ENCODE measurements at places on chromosomes 6 and 20.

- H3K4me1 ChIP-seq, result peaks cover 38% of the 10 kb centered on the region
- H3K27me3 ChIP-seq, result no peaks in the 10 kb centered on the region
- H3K36me3 ChIP-seq, result no peaks in the 10 kb centered on the region
- no peak for DNase-seq
- H3K4me3 ChIP-seq, result peak overlapping the region; percentile 79
Observed at GRCh38 chr6:73585566-73586415, 65.0 kb upstream of the EEF1A1 start.

DNA sequence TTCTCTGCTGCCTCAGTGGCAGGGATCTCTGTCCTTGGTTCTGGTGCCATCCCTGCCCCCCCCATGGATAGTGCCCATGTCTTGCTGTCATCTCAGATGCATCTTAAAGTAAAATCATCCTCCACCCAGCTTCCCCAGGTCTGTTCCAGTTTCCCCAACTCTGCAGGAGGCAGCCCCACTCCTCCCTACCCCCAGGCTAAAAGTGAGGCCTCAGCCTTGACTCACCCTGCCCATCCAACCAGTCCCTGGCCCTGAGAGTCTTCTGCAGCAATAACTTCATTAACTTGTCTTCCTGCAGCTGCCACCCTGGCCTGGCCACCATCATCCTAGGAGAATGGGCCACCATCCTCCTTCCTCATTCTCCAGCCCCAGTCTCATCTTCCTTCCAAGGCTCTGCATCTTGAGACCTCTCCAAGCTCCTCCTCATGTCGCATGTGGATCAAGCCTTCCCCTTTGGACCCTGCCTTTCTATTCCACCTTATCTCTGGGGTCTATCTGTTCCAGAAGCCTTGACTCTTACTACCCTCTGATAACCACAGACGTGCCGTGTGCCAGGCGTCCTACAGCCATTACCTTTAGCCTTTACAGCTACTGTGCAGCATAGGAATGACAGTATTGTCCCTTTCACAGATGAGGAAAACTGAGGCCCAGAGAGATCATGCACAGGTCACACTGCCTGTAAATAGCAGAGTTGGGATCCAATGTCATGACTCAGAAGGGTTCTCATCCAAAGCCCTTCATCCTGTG is 2.0 kb upstream of the PNPLA1 start:
- peaks cover 9% of the 10 kb centered on the region for H3K27me3 ChIP-seq
- no peaks in the 10 kb centered on the region for H3K4me1 ChIP-seq
- no peak overlapping the region for H3K27ac ChIP-seq

GRCh38 chr6:28615616-28615954 is 89.9 kb downstream of the GPX5 start:
- no peak overlapping the region for H3K27ac ChIP-seq
- H3K4me3 ChIP-seq, result no peak overlapping the region
- H3K4me1 ChIP-seq, result no peaks in the 10 kb centered on the region
- no peaks in the 10 kb centered on the region for H3K36me3 ChIP-seq
- no peak for DNase-seq

DNA sequence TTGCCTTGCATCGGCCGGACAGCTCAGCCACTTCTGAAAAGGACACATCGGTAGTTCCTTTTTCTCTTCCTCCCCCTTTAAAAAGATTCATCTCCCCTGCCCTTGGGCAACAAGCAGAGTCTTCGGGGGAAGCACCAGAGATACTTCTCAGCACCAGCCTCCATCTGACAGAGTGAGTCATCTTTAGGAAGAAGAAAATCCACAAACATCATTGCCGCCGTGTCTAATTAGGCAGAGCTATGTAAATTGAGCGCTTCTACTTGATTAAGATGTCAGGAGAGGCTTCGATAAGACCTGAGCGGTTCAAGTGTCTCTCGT is 186.4 kb downstream of the TAF4 start:
- no peak for DNase-seq
- no peak overlapping the region for H3K4me3 ChIP-seq
- no peak overlapping the region for H3K27ac ChIP-seq
- no peaks in the 10 kb centered on the region for H3K27me3 ChIP-seq
- no peaks in the 10 kb centered on the region for H3K36me3 ChIP-seq

- H3K4me1 ChIP-seq, result peaks cover 54% of the 10 kb centered on the region
- no peak for DNase-seq
- H3K27me3 ChIP-seq, result no peaks in the 10 kb centered on the region
- H3K27ac ChIP-seq, result peak overlapping the region; percentile 79
- H3K4me3 ChIP-seq, result peak overlapping the region; percentile 11
Observed at GRCh38 chr6:145865175-145865574, 50.6 kb upstream of the FBXO30 start.

- no peaks in the 10 kb centered on the region for H3K27me3 ChIP-seq
- H3K36me3 ChIP-seq, result no peaks in the 10 kb centered on the region
- no peak for DNase-seq
- H3K27ac ChIP-seq, result no peak overlapping the region
- peaks cover 4% of the 10 kb centered on the region for H3K4me1 ChIP-seq
- H3K4me3 ChIP-seq, result no peak overlapping the region
Observed at GRCh38 chr20:39751557-39752137, 789.5 kb downstream of the DHX35 start.

DNA sequence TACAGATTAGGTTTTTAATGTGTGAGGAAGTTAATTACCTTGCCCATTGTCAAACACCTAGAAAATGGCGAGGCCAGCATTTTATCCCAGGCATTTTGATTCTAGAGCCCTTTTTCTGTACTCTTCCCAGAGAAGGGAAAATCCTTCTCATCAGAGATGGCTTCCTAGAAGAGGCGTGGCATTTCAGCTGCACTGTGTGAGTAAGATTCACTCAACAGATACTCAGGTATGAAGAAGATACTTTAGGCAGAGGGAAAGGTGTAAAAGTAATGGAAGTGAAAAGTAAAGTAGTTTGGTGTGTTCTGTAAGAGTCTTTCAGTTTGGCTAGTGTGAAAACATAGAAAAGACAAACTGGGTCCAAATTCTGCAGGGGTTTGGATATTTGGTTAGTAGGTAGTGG is 113.8 kb downstream of the MAP3K4 start:
- H3K27me3 ChIP-seq, result no peaks in the 10 kb centered on the region
- H3K36me3 ChIP-seq, result peaks cover 77% of the 10 kb centered on the region
- no peak overlapping the region for H3K4me3 ChIP-seq
- DNase-seq, result no peak
- no peak overlapping the region for H3K27ac ChIP-seq

GRCh38 chr6:3885262-3886036 is 36.3 kb downstream of the FAM50B start:
- no peak overlapping the region for H3K27ac ChIP-seq
- no peak overlapping the region for H3K4me3 ChIP-seq
- no peaks in the 10 kb centered on the region for H3K4me1 ChIP-seq
- no peaks in the 10 kb centered on the region for H3K36me3 ChIP-seq

DNA sequence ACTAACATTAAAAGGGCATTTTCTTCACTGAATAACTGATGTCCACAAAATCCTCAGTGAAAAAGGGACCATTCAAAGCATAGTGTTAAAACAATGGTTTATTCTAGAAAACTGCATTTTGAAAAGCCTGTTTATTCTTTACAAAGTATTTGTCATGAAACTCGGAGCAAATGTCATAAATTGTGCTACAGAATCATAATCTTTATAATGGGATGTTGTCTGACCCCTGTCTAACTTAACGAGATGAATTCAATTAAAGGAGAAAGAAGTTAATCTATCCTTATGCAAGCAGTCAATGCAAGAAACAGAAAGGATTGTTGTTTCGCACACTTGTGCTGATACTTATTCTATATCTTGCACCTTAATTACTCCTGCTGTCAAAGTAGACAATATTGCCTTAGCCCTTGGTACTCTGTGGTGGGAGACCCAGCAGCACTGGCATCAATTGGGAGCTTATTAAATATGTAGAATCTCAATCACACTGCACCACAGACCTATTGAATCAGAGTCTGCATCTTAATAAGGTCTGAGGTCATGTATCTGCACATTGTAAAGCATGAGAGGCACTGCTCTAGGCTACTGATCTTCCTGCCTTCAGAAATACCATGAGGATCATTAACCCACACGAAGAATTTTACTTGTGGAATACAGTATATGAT is 708.3 kb downstream of the HDGFL1 start:
- DNase-seq, result no peak
- no peaks in the 10 kb centered on the region for H3K36me3 ChIP-seq
- no peaks in the 10 kb centered on the region for H3K27me3 ChIP-seq
- H3K4me3 ChIP-seq, result no peak overlapping the region
- no peaks in the 10 kb centered on the region for H3K4me1 ChIP-seq

DNA sequence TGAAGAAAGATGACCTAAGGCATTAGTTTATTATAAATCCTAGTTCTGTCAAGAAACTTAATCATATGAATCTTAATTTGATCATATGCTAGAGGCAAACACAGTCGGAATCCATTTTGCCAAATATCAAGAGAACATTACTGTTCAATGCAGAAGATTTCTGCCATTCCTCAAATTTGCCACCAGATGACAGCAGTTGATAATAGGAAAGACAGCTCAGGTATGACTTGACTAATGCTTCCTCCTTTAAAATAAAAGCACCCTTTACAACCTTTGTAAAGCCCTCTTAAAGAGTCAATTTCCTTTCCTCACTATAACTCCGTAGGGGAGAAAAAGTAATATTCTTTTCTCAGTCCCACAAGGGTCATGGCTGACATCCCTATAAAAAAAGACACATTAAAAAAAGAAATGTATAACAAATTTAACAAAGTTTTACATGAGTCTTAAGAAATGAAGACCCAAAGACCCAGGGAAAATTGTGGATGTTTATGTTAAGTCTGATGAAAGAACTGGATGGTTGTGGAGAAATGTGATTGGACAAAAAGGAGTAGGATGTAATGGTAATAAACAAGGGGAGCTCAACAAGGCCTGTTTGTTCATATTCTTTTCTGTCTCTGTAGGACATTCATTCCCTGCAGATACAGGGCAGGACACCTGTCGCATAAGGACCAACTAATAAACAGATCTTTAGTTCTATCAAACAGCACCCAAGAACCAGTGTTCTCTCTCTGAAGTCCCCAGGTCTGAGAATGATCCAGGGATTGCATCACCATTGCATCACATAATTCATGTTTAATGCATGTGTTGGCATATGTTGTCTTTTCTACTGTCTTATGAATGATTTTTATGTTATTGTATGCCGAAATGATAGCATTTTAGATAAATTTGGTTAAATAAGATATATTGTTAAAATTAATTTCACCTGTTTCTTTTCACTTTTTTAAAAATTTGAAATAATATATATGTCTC is 23.0 kb upstream of the IL17A start:
- no peak overlapping the region for H3K4me3 ChIP-seq
- H3K4me1 ChIP-seq, result no peaks in the 10 kb centered on the region
- no peak overlapping the region for H3K27ac ChIP-seq

DNA sequence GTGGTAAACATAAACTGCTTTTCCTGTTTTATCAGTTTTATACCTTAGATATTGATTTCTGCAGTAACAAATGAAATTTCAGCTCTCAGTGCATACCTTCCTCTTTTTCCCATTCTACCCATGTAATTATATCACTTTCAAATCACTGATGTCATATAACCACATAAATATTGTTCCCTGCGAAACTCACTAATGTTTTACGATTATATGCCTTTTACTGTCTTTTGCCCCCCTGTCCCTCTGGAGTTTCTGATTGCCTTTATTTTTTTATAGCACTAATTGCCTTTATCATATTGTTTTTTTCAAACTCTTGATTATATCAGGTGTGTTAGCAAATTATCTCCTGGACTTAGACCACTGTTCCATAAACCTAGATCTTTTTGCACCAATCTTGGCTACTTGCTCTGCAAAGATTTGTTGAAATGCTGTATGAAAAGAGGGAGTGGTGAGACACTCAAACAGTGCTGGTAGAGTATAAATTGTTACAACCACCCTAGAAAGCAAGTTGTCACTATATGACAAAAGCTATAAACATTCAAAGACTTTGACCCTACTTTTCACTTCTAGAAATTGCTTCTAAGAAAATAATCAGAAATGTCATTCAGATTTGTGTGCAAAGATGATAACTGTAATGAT is 29.6 kb upstream of the EDN1 start:
- no peaks in the 10 kb centered on the region for H3K36me3 ChIP-seq
- DNase-seq, result no peak
- H3K4me3 ChIP-seq, result no peak overlapping the region
- no peaks in the 10 kb centered on the region for H3K4me1 ChIP-seq

GRCh38 chr20:9243986-9244385 is 175.1 kb downstream of the PLCB4 start:
- no peaks in the 10 kb centered on the region for H3K27me3 ChIP-seq
- H3K36me3 ChIP-seq, result no peaks in the 10 kb centered on the region
- no peak overlapping the region for H3K4me3 ChIP-seq
- no peak overlapping the region for H3K27ac ChIP-seq

DNA sequence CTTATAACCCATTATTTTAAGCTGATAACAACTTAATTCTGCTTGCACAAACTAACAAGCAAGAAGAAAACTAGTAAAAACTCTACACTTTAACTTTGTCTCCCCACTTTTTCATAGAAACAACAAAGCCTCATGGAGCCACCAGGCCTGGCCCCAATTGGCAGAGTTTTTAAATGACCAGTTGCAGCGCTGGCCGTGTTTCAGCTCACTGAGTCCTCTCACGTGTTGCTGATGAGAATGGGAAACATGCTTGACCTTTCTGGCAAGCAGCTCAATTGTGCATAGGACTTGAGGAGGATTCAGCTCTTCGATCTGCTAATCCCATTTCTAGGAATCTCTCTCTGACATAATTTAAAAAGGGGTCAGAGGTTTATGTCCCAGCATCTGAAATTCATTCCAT is 24.5 kb upstream of the GRM4 start:
- no peak overlapping the region for H3K27ac ChIP-seq
- H3K36me3 ChIP-seq, result no peaks in the 10 kb centered on the region
- no peaks in the 10 kb centered on the region for H3K4me1 ChIP-seq

DNA sequence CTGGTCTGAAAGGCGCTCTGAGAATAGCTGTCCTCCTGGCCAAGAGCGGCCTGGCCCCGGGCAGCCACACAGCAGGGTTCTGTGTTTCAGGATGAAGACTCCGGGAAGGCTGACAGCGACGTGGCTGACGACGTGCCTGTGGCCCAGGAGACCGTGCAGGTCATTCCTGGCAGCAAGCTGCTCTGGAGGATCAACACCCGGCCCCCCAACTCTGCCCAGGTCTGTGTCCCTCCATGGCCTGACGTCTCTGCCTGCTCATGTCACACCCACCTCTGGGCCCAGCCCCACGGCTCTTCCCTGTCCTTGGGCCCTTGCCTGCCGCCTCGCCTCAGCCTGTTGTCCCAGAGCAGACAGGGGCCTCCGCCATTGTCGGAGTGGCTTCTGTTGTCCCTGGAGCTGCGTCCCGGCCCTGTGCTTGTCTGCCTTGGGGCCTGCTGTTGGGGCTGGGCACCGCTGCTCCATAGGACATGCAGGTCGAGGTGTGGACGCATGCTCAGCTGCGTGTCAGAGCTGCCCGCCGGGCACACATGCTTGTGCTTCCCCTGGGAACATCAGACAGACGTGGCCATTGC is 16.2 kb upstream of the ADRM1 start:
- no peak overlapping the region for H3K27ac ChIP-seq
- no peaks in the 10 kb centered on the region for H3K27me3 ChIP-seq
- peaks cover 72% of the 10 kb centered on the region for H3K36me3 ChIP-seq
- no peak overlapping the region for H3K4me3 ChIP-seq
